ENCODE measurements at places on chromosomes 4 and X. TPM values are rescaled to one million over a fixed set of nuclear protein-coding genes. Genes with fewer than 3 reads are reported as not detected.
A peak's percentile ranks its signal among the peaks of the same experiment; 100 is the strongest.

The AREG gene
- polyA plus RNA-seq = 0.97 TPM

The NUDT11 gene
- polyA plus RNA-seq = 0.07 TPM

The CFAP99 gene
- not detected for polyA plus RNA-seq

The RHOXF1 gene
- polyA plus RNA-seq = 0.18 TPM

The CCNB3 gene
- polyA plus RNA-seq = 0.04 TPM

The L1CAM gene
- polyA plus RNA-seq = 0.55 TPM

The RBM47 gene
- 79.5 TPM for polyA plus RNA-seq

The EXOC1L gene
- not detected for polyA plus RNA-seq

The ADH1A gene
- polyA plus RNA-seq = not detected

The FHIP1A gene
- polyA plus RNA-seq = not detected

The MAGEC3 gene
- polyA plus RNA-seq = not detected

The TLR1 gene
- polyA plus RNA-seq = 49.8 TPM

- DNase-seq = no peak
Observed at GRCh38 chr4:63620271-63620670, 789.0 kb downstream of the TECRL start.

- peak; percentile 75 for DNase-seq
Observed at GRCh38 chr4:87848622-87849351, 16.0 kb downstream of the MEPE start.

DNA sequence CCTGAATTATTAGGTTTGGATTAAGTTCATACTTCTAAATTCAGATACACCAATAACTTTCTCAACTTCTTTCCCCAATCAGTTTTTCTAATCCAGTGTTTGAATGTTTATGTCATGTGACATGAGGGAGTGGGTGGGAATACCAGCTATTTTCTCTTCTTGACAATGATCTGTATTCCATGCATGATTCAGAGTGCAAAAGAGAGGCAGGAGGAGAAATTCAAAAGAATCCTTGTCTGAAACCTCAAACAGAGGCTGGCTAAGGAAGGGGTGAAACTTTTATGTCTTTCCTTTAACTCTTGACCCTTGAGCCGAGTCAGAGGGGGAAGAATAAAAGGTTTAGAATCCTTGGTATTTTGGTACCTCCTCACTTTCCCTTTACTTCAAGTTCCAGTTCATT lies 544.7 kb downstream of the SPRY1 start:
- DNase-seq = no peak

DNA sequence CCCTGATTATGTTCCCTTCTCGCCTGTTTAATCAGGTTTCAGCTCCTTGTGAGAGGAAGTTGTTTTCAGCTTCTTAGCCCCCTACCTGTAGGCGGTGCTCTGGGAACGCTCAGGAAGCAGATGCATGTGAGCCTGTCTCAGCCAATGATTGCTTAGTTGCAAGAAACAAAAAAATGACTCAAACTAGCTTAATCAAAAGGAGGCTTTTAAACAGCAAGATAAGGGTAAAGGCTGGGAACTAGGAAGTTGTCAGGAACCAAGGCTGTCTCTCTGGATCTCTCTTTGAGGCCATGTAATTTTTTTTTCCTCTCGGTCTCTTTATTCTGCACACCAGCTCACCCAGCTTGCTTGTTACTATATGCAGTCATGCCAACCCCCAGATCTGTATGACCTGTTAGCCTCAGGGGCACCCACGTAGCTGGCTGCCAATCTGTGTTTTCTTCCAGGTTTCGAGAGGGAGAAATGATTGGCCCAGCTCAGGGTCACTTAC lies 109.1 kb downstream of the PTTG2 start:
- peak; percentile 79 for DNase-seq

DNA sequence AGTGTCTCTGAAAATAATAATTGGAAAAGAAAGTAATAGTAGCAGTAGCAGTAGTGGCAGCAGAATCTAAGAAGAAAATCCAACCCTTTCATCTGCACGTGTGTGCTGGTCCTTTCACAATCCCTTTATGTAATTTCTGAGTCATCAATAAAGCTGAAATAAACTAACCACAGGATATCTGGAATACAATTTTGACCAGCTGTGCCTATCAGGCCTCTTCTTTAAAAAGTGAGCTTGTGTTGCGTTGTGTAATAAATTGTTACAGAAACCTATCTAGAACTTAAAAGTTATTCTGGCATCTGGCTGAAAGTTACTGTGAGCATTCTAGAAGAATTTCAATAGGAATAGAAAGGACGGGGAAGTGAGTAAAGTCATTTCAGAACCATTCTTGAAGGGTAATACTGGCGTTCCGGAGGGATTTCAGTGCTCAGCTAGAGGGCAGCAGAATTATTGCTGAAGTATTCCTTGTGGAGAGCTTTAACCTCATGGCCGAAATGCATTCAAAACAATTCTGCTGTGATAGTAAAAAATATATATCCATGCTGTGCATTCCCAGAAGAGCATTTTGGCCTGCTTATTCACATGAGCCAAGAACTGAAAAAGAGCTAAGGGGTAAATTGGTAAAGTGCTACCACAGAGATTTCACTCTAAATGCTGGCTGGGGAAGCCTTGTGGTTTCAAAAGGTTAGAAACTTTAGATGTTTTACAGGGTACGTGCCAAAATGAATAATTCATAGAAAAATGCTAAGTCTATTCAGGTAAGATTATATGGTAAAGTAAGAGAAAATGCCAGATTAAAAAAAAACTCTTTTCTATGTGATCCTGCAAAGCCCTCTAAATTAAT lies 260.6 kb downstream of the NKX6-1 start:
- DNase-seq = no peak

DNA sequence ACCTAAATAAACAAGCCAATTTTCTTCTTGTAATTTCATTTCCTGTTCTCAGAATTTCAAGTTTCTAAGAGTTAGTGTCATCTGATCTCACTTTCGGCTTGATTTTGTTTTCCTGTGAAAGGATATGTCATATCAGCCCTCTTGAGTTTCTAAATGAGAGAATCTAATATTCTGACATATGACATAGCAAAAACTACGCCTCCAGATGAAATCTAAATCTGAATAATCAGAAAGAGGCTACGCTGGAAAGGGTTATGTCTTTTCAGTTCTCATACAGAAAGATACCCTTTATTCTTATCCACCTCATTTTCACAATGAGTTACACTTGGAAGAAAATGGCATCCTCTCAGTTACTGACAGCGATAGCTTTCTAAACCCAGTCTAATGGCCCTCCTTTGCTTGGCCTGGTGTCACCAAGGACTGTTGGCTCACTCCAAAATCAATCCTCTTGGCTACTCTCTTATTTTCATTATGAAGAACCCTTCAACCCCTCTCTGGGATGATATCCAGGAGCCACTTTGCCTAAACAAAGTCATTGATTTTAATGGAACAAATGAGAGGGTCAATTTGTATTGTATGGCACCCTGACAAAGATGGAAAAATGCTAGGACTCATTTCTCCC lies 65.6 kb downstream of the ASB9 start:
- no peak for DNase-seq

DNA sequence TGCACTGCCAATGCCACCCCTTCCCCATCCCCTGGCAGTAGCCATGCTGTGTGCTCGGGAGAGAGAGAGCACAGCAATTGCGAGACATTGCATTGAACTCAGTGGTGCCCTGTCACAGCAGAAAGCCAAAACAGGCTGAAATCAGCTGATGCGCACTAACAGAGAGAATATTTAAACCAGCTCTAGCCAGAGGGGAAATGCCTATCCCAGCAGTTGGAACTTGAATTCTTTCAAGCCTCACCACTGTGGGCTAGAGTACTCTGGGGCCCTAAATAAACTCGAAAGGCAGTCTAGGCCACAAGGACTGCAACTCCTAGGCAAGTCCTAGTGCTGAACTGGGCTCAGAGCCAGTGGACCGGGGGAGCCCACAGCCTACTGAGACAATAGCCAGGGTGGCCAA lies 17.7 kb upstream of the RP2 start:
- no peak for DNase-seq

- DNase-seq = no peak
Observed at GRCh38 chrX:1440506-1440905, 12.2 kb downstream of the ASMTL start.

- no peak for DNase-seq
Observed at GRCh38 chrX:46695491-46695890, 63.4 kb downstream of the SLC9A7 start.

- DNase-seq = peak; percentile 34
Observed at GRCh38 chr4:37620176-37620575, 66.0 kb downstream of the RELL1 start.

- DNase-seq = no peak
Observed at GRCh38 chr4:119615068-119615719, 13.4 kb downstream of the PDE5A start.

- DNase-seq = no peak
Observed at GRCh38 chr4:100849319-100849718, 331.5 kb upstream of the EMCN start.

DNA sequence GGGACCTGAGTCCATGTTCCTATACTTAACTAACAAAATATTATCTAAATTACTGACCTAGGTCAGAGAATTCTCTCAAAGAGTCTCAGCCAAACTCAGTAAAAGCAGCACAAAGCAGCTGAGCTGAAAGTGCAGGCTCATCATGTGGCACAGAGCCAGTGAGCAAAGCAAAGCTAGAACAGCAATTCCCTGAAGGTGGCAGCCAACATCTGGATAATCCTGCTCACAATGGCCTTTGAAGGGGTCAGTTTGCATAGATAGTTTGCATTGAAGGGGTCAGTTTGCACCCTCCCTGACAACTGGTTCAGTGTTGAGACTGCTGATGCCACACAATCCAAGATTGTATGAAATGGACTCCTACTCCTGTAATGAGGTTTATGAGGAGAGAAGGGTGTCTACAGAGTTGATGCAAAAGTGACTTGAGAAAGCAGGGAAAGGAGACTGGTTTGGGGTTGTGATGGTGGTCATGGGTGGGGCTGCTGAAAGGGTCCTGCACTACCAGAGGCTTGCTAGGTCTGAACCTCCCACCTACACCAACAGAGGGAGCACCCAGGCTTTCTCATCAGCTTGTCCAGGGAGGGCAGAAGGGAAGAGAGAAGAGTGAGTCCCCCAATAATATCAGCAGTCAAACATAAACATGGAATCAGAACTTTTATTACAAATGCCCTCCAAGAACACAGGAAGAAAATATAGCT lies 39.7 kb downstream of the TRIM61 start:
- DNase-seq = no peak

DNA sequence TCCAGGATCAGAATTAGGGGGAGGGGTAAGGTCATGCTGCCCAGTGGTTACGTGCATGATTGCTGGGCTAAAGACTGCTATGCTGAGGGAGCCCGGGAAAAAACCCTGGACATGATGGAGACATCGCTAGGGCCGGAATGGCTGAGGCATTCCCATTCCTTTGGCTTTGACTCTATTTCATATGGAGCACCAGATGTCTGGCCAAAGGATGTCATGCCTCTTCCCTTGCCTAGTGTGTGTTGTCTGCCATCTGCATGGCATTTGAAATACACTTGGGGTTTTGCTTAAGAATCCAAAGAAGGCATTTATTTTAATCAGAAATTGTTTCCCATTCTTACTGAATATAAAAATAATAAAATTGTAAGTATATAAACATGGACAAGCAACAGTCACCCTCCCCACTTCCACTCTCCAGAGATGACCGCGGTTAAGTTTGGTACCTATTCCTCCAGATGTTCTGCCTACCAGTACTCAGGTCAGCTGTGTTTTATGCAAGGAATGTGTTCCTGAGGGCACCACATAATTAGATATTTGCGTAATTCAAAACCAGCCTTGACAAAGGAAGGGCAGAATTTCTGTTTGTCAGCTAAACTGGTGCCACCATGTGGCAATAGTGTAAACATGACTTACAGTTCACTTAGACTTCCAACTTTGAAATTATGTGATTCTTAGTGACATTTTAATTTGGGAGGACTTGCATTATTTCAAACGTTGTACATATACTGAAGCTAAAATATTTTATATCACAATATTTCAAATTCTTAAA lies 105.9 kb downstream of the CT47B1 start:
- DNase-seq = no peak

DNA sequence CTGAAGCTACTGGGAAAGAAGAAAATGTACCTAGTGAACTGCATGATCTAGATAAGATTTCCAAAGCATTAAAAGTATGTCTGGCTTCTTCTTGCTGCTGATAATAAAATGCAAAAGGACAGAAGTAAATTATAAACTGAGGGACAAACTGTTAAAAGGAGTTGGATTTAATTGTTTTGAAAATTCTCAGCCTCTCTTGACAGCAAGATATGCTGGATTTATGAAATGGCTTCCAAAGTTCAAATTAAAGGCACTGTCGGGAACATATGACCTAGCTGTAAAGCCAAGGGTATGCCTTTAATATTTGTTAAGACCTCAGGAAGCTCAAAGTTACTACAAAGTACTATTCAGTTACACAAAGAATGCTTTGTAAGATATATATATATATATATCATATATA lies 46.1 kb upstream of the CABS1 start:
- DNase-seq = no peak

- DNase-seq = no peak
Observed at GRCh38 chr4:166202991-166203390, 330.0 kb downstream of the TLL1 start.

- DNase-seq = peak; percentile 70
Observed at GRCh38 chr4:5050520-5051277, 581 bp upstream of the STK32B start.

DNA sequence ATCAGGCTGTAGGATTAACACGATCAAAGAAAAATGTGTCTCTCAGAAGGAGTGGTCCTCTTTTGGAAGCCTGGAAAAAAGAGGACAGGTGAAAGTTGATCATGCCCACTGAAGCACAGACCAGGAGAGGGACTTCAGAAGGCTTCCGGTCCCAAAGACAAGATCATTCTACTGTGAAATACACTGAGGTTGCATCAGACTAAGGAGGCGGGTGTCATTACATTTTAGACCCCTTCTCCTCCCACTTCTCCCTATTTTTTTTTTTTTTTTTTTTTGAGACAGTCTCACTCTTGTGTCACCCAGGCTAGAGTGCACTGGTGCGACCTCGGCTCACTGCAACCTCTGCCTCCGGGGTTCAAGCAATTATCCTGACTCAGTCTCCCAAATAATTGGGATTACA lies 67.5 kb downstream of the RBM47 start:
- DNase-seq = peak; percentile 89

- DNase-seq = no peak
Observed at GRCh38 chrX:114626323-114626722, 42.4 kb downstream of the HTR2C start.

DNA sequence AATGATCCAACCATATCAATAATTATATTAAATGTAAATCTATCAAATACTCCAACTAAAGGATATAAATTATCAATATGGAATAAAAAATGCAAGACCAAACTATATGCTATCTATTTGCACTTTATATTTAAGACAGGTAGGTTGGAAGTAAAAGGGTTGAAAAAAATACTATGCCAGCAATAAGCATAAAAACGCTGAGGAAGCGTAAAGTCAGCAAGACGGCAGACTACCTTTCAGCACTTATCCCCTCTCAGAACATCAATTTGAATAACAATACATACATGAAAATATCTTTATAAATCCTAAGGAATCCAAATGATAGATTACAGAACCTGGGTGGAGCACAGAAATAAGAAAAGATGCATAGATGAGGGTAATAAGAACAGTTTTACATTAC lies 14.0 kb upstream of the GABRA3 start:
- no peak for DNase-seq

- DNase-seq = peak; percentile 30
Observed at GRCh38 chr4:27084685-27085361, 224.2 kb downstream of the STIM2 start.

GRCh38 chr4:48030470-48030869 lies 13.9 kb downstream of the NIPAL1 start:
- DNase-seq = no peak

Data from CD14-positive monocyte (primary cell).